ENCODE measurements at places on chromosomes 2 and 18. TPM values are rescaled to one million over a fixed set of nuclear protein-coding genes. Genes with fewer than 3 reads are reported as not detected.

GRCh38 chr2:10170256-10170655 lies 47.7 kb downstream of the RRM2 start:
- no peaks in the 10 kb centered on the region for H3K4me1 ChIP-seq
- H3K27me3 ChIP-seq: no peaks in the 10 kb centered on the region

DNA sequence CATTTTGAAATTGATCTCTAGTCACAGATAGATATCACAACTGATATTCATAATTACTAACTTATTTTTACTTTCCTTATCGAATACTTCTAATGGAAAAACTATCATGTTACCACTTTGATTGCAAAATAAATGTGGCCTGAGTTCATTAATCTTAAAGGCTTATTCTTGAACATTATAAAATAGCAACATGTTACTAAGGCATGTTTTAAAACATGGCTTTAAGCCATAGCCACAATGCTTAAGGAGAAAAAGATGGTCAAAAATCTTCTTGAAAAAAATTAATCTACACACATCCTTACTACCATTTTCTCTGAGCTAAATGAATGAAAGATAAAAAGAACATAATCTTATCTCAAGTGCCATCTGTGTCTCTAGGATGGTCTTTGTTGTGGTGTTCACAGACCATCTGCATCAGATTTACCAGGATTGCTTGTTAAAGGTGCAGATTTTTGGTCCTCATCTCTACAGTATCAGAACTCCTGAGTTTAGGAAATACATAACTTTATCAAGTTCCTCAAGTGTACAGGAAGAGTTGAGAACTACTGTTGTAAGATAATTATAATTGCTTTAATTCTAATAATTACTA lies 15.3 kb downstream of the MTX2 start:
- peaks cover 12% of the 10 kb centered on the region for H3K36me3 ChIP-seq
- peaks cover 21% of the 10 kb centered on the region for H3K4me1 ChIP-seq
- H3K27me3 ChIP-seq: no peaks in the 10 kb centered on the region

- no peak for DNase-seq
- no peak overlapping the region for H3K27ac ChIP-seq
- peaks cover 17% of the 10 kb centered on the region for H3K4me1 ChIP-seq
- peaks cover 67% of the 10 kb centered on the region for H3K36me3 ChIP-seq
Observed at GRCh38 chr2:20034821-20035220, 16.6 kb downstream of the LAPTM4A start.

DNA sequence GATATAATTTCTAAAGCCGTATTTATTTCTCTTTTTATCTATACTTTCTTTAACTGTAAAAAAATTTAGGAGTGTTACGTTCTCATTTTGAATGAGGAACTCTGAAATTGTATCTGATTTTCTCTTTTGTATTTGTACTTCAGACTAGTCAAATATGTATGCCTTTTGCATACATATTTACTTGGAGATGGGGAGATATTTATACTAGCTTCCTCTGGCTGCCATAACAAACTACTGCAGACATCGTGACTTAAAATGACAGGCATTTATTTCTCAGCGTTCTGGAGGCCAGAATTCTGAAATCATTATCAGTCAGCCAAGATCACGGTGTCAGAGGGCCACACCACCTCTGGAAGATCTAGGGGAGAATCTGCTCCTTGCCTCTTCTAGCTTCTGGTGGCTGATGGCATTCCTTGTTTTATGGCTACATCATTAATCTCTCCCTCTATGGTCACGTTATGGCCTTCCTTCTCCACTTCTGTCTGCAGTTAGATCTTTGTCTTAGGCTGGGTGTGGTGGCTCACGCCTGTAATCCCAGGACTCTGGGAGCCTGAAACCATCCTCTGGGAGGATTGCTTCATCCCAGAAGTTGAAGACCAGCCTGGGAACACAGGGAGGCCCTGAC lies 8.2 kb downstream of the LCLAT1 start:
- H3K4me1 ChIP-seq: peaks cover 21% of the 10 kb centered on the region
- no peaks in the 10 kb centered on the region for H3K27me3 ChIP-seq
- peaks cover 12% of the 10 kb centered on the region for H3K36me3 ChIP-seq
- H3K27ac ChIP-seq: no peak overlapping the region
- no peak for DNase-seq

- DNase-seq: no peak
- no peak overlapping the region for H3K4me3 ChIP-seq
- peaks cover 83% of the 10 kb centered on the region for H3K36me3 ChIP-seq
- H3K27ac ChIP-seq: peak overlapping the region; percentile 83
- peaks cover 37% of the 10 kb centered on the region for H3K4me1 ChIP-seq
Observed at GRCh38 chr2:190970873-190971506, 43.0 kb downstream of the STAT1 start.

DNA sequence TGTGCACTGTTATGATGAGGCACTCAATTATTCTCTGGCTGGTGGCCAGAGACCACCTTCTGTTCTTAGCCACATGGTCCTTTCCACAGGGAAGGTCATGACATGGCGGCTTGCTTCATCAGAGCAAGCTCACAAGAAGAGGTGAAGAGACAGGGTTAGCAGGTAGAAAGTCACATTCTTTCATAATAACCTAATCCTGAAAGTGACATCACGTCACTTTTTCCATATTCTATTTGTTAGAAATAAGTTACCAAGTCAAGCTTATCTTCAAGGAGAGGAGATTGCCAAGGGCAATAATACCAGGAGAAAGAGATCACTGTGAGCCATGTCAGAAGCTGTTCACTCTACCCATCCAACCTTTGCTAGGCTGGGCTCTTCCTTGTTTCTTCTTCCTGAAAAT lies 139.4 kb downstream of the OSR1 start:
- no peak for DNase-seq
- H3K4me1 ChIP-seq: no peaks in the 10 kb centered on the region
- H3K27ac ChIP-seq: no peak overlapping the region
- no peaks in the 10 kb centered on the region for H3K36me3 ChIP-seq
- no peaks in the 10 kb centered on the region for H3K27me3 ChIP-seq

DNA sequence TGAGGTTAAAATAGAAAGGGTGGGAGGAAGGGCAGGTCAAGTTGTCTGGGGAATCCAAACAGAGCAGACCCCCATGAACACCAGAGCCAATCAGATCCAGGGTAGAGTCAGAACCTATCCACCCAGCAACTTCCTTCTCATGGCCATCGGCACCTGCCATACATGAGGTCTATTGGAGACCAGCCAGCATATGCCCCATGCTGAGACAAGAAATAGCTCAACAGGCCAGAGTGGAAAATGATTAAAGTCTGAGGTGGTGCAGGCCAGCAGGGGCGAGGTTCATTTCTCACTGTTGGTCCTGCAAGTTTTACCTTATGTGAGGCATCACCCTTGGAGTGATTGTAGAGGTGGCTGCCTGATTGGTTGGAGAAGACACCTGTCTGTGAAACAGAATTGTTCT lies 89.2 kb downstream of the LONRF2 start:
- no peaks in the 10 kb centered on the region for H3K36me3 ChIP-seq
- no peaks in the 10 kb centered on the region for H3K27me3 ChIP-seq
- H3K4me3 ChIP-seq: no peak overlapping the region
- H3K4me1 ChIP-seq: peaks cover 12% of the 10 kb centered on the region
- no peak overlapping the region for H3K27ac ChIP-seq

DNA sequence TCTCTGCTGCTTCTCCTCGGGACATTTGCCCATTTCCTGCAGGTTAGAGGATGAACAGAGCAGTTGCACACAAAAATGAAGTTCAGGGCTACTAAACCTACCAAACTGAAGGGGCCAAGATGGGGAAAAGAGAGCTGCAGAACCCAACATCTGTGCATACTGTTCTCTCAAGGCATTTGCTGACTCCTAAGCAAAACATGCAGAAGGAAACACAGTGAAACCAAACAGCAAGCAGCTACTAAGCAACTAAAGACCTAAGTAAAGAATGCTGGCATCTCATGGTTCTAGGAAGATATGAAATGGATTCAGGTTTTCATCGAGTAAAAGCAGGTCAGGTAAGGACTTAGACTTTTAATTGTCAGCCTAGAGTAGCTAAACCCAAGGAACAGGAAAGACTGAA lies 111.9 kb upstream of the SYT4 start:
- H3K4me3 ChIP-seq: no peak overlapping the region
- H3K27ac ChIP-seq: no peak overlapping the region
- H3K27me3 ChIP-seq: no peaks in the 10 kb centered on the region
- H3K4me1 ChIP-seq: no peaks in the 10 kb centered on the region
- DNase-seq: no peak

The CTLA4 gene
- 104 TPM for total RNA-seq

The PKP4 gene
- 32.6 TPM for total RNA-seq

Data from activated CD4-positive, alpha-beta T cell treated with anti-CD3 and anti-CD28 coated beads, Interleukin-2, amount 10 ng/mL, durations not matched to agents 24 days and 14 days (primary cell).